CD4-positive, alpha-beta memory T cell (primary cell): ENCODE measurements at places on chromosomes 5 and 9. TPM values are rescaled to one million over a fixed set of nuclear protein-coding genes. Genes with fewer than 3 reads are reported as not detected.
A peak's percentile ranks its signal among the peaks of the same experiment; 100 is the strongest.

DNA sequence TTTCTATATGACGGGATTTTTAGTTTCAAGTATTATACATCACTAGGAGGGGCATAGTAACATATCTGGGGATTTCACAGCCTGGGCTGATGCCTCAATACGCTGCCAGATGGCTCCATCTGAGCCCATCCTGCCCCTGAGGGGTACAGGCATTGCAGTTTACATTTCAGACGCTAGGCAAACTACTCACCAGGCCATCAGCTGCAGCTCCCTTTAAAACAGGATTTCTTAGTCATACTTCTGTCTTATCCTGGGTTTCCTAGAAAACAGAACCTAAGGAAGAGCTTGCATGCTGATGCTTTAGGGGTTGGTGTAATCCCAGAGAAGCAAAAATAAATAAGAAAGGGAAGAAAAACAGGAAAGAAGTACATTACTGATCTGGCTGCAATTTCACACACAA is 372.8 kb upstream of the PIK3R1 start:
- DNase-seq, result no peak

The TXNDC8 gene
- polyA plus RNA-seq, result not detected

- DNase-seq, result peak; percentile 82
Observed at GRCh38 chr5:169637085-169637548, at the start of gene DOCK2. Gene DOCK2 (plus strand): TSS chr5:169637275. CDS start chr5:169637327, 52 bp downstream.

DNA sequence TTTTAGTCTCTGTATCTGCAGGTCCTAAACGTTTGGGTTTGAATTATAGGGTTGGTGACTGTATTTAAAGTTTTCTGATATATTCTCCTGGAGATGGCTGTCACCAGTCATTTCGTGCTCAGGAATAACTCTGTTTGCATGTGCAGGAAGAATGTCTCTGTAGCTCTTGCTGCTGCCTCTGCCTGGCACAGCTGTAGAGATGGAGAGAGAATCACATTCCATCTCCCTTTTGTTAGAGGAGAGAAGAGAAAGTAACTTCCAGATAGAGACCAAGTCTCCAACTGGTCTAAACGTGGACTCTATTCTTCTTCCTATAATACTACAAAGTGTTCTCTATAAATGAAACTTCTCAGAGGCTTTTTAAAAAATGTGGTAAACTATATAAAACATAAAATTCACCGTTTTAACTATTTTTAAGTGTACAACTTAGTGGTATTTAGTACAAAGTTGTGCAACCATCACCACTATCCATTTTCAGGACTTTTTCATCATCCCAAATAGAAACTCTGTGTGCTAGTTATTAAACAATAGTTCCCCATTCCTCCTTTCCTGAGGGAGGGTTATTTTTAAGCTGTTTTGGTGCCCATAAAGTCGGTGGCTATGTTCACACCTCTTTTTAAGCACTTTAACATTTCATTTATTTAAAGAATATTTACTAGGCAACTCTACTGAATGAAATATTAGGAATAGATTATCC is 20.7 kb upstream of the STARD4 start:
- DNase-seq, result no peak

The FOXI1 gene
- polyA plus RNA-seq, result not detected

The PCDHB11 gene
- polyA plus RNA-seq, result not detected

- no peak for DNase-seq
Observed at GRCh38 chr9:107694390-107694789, 204.8 kb upstream of the KLF4 start.

The PIK3R1 gene
- polyA plus RNA-seq, result 92.6 TPM

- DNase-seq, result no peak
Observed at GRCh38 chr5:31106278-31106677, 87.2 kb upstream of the CDH6 start.

DNA sequence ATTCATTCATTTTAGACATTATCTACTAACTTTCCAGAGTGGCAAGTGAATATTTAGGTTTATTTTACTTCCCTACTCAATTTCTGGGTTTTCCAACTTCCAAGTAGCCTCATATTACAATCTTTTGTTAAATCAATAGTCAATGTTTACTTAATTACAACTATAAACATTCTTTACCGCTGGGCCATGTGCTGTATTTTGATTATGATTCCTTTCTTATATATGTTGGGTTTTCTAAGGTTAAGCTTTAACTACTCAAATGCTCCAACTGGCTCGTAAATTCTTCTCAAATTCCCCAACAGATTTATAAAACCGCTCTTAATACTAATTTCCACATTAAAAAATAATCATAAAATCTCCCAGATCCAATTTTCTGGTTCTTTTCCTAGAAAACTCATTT is 110.1 kb upstream of the ABCA1 start:
- DNase-seq, result no peak

DNA sequence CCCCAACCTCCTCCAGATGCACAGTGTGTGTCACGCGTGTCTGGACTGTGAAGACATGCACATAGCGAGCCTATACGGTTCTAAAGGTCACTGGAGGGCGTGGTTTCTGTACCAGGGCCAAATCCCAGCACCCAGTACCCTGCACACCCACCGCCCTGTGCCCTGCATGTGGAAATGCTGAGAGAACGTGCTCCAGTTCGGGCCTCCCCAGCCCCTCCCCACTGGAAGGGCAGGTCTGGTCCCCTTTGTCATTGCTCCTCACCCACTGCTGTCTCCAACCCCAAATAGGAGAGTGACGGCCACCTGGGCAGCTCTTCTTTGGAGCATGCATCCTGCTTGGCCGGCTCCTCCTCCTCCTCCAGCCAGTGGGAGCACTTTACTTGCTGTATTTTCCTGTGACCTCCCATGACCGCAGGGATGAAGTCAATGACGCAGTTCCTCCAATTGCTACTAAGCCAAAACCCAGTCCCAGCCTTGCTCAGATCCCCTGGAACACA is 116.7 kb downstream of the WNK2 start:
- DNase-seq, result no peak

GRCh38 chr5:159489779-159490178 is 159.5 kb upstream of the IL12B start:
- no peak for DNase-seq

The AFAP1L1 gene
- polyA plus RNA-seq, result not detected

- DNase-seq, result no peak
Observed at GRCh38 chr9:128244091-128244836, 31.5 kb downstream of the GOLGA2 start.

GRCh38 chr9:124491049-124491975 is 15.9 kb downstream of the NR5A1 start:
- DNase-seq, result no peak

The SCGB3A2 gene
- not detected for polyA plus RNA-seq

DNA sequence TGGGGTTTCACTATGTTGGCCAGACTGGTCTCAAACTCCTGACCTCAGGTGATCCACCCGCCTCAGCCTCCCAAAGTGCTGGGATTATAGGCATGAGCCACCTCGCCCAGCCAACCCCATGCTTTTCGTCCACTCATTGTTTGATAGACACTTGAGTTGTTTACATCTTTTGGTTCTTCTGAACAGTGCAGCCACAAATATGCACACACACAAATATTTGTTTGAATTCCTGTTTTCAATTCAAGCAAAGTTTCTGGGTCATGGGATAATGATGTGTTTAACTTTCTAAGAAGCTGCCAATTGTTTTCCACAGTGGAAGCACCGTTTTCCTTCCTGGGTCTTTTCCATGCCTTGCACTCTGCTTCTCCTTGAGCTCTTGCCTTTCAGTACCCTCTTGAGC is 6.8 kb upstream of the PAEP start:
- no peak for DNase-seq

GRCh38 chr9:99445371-99445891 is 223.3 kb downstream of the SEC61B start:
- DNase-seq, result no peak

DNA sequence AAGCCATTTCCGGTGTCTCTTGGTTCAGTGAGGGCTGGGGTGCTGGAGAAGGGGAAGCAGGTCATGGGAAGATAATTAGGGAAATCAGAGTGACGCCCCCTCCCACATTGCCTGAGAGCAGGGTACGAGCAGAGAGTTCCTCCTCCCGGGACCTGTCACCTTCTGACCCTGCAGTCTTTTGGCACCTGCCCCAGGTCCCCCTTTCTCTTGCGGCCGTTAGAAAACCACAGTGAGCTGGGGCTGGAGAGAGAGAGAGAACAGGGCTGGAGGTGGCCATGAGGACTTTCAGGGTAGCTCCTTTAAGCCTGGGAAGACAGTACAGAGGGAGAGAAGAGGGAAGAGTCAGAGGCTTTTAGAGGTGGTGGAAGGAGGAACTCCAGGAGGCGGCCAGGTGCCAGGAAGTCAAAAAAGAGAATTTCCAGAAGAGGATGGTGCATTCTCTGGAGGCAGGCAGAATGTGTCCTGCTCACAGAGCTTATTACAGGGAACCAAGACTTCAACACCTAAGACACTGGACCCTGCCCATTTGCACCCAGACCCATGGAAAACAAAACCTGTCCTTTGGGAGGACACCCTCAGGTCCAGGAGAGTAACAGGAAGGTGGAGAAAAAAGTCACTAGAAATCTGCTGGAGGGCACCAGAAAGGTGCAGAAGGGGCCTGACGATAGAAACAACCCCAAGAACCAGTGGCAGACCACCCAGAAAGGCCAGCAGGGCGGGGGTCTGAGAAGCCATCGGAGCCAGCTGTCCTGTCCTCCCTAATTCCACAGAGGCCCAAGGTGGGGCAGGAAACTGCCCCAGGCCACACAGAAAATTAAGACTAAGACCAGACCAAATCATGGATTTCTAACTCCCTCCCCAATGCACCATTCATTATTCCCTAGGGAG is 6.5 kb upstream of the ACSL6 start:
- DNase-seq, result no peak

- DNase-seq, result no peak
Observed at GRCh38 chr5:37064442-37064841, 184.7 kb downstream of the CPLANE1 start.

The RAB24 gene
- 13.3 TPM for polyA plus RNA-seq

DNA sequence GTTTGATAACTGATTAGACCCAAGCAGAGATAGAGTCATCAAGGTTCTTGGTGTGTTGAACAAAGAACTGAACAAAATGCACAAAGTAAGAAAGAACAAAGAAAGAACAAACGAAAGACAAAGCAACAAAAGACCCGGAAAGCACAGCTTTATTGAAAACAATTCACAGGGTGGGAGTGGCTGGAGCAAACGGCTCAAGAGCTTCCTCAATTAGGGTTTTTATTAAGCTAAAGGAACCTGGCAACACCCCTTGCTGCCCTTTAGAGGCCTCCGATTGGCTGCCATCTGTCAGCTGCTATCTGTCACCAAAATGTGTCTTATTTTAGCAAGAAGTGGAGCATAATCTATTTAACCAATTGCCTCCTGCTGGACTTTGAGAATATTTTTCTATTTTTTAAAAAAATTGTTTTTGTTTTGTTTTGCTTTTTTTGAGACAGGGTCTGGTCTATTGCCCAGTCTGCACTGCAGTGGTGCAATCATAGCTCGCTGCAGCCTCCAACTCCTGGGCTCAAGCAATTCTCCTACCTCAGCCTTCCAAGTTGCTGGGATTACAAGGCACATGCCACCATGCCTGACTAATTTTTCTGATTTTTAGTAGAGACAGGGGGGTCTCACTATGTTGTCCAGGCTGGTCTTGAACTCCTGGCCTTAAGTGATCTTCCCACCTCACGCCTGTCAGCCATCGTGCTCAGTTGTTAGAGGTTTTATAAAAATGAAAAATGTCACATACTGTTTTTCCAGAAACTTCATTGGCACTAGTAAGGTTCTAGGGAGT is 7.7 kb upstream of the ABO start:
- DNase-seq, result no peak
